ENCODE measurements at places on chromosomes 7 and 10.
A peak's percentile ranks its signal among the peaks of the same experiment; 100 is the strongest.

- DNase-seq = no peak
Observed at GRCh38 chr10:102795453-102796406, 41.5 kb downstream of the CYP17A1 start.

- DNase-seq = peak; percentile 89
Observed at GRCh38 chr10:13586676-13587355, at the start of gene PRPF18. Gene PRPF18, plus strand, starts transcription at chr10:13586965. Its CDS starts 122 bp downstream, at chr10:13587087.

GRCh38 chr7:37405128-37405527 lies 43.5 kb downstream of the ELMO1 start:
- no peak for DNase-seq

DNA sequence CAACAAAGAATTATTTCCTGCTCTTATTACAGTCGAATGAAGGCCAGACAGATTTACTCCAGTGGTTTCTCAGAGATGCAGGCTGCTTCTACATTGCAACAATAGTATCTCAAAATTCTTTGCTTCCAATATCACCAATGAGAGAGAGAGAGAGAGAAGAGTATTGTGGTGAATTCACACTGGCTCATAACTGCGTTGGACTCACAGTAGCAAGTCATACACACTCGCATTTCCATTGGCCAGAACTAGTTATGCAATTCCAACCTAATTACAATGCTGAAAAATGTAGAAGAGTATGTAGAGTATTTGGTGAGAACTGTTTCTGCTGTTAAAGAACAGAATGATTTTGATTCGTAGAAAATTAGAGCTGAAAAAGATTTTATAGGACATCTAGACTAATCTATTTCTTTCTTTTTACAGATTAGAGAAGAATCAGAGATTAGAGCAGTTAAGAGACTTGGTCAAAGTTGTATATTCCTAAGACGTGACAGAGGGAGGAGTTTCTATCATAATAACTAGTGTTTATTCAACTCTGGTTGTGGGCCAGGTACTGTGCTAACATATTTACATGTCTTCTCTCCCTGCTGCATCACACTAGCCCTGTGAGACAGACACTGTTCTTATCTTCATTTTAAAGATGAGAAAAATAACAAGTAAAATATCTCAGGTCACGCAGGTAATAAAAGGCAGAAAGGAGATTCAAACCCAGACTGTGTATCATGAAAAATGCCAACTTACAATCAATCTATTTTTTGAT lies 34.6 kb upstream of the PDK4 start:
- DNase-seq = no peak

DNA sequence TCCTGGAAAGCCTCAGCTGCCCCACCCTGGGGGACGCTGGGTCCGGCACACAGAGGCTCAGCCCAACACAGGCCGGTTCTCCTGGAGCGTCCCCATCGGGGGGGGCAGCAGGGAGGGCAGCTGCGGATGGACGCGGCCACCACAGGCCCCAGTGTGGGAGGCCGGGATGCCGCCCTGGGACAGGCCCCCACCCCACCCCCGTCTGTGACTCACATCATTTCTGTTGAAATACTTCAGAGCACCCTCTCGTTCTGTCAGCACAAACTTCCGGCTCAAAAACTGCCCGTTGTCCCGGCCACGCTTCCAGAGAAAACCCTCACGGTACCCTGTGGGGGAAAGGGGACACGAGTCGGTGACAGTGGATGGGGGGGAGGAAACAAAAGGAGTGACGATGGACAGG lies 28.5 kb downstream of the GET4 start:
- DNase-seq = no peak

DNA sequence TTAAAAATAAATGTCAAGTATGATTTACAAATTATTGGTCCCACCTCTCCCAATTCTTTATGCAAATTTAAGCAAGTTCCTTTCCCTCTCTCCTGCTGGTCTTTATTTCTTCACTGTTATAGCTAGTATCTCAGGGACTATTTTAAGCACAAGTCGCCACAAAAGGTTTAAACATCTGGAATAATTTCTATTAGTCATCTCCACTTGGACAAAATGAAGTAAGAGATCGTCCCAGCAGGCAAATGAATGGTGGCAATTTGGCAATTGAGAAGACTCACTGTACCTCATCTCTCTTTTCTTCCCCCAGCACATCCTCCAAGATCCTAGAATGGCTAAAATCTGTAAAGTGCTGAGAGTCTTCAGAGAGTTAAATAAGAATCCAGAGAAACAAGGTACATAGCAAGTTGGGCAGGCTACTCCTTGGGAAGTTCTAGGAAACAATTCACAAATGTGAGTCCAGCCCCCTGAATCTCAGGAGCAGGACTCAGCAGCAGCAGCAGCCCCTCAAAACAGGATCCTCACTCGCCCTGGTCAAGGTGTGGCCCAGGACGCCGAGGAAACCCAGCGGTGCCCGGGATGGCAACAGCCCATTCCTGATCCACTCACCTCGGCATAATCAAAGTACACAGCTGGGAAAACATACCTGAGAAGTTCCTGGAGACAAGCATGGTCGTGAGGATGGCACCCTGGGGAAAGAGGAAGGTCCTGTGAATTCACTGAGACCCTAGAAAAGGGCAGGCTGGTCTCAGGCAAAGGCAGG lies 30.3 kb upstream of the NDST2 start:
- no peak for DNase-seq

- no peak for DNase-seq
Observed at GRCh38 chr7:16062269-16062668, 359.1 kb downstream of the CRPPA start.

DNA sequence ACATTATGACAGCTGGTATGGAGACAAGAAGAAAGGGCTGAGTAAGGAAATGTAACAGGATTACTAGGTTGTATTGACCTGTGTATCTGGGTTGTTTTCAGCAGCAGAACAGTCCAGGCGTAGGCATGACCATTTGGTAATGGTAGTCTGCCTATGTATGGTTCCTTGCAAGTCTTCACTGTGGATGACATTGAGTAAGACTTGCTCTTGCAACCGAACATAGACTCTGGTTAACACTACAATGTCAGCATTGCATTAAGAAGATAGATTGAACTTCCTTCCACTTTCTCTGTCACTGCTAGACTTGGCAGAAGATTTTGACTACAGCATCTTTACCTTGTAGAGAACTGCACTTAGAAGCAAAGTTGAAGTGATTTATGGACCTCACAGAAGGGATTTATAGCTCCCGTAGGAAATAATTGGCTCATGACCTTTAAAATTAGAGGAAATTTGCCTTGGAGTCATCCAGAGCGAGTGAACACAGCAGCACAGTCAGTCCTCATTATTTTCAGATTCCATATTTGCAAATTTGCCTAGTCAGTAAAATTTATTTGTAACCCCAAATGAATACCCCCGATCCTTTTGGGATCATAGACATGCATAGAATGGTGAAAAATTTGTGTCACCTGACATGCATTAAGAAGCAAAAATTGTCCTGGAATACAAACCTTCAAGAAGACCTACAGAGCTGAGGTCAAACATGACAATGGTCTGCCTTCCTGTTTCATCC lies 79.6 kb upstream of the STRIP2 start:
- DNase-seq = no peak

DNA sequence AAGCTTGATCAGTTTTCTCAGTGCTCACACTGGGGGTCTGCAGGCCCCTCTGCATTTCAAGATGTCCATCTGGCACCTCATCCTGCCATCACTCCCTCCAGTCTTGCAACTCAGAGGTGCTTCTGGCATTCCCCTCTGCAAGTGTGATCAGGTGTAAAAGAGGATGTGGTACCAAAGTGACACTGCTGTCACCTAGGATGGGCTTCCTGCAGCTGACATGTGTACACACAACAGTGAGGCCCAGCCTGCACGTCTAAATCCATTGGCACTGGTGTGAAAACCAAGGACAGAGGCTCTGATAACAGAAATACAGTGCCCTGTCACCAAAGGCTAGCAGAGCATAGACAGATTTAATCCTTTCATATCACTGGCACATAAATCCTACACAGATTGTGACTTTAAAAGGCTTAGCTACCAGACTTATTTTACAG lies 162.5 kb upstream of the CELF2 start:
- no peak for DNase-seq

DNA sequence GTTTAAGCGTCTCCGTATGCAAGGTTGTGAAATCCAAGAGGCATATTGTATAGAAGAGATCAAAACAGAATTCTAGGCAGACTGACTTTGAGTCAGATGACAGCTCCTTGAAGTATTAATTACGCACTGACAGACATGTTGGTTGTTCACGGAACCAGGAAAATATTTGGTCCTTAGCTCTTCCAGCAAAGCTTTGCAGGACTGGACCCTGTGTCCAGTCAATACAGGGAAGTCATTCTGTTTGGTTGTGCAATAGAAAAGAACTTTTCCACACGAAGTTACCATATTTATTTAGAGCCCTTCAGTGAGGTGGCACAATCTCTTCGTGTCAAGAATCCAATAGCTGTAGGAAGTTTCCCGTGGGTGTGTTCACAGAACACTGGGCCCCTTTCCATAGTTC lies 205.3 kb downstream of the ARHGAP21 start:
- DNase-seq = no peak

DNA sequence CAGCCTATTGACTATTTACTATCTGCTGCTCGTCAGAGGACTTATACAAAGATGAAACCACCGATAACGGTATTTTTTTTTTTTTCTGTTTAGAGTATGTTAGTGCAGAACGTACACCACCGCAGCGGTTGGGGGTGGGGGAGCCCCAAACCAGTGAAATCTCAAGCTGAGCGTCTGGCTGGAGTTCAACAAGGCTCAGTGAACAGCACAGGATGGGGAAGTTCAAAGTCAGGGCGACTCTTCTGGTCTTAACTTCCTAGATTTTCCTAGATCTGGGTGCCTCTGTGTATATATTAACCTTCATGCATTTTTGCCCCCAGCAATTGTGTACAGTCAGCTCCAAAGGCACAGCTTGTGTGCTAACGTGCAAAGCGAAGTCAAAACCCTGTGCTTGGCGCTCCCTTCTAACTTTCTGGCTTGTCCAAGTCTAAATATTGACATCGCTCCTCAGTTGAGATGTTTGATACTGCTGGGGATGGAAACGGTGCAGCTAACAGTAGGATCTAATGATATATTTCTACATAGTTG lies 1.1 kb downstream of the RHOBTB1 start:
- no peak for DNase-seq

GRCh38 chr7:22319424-22320403 lies 37.2 kb downstream of the RAPGEF5 start:
- DNase-seq = no peak

DNA sequence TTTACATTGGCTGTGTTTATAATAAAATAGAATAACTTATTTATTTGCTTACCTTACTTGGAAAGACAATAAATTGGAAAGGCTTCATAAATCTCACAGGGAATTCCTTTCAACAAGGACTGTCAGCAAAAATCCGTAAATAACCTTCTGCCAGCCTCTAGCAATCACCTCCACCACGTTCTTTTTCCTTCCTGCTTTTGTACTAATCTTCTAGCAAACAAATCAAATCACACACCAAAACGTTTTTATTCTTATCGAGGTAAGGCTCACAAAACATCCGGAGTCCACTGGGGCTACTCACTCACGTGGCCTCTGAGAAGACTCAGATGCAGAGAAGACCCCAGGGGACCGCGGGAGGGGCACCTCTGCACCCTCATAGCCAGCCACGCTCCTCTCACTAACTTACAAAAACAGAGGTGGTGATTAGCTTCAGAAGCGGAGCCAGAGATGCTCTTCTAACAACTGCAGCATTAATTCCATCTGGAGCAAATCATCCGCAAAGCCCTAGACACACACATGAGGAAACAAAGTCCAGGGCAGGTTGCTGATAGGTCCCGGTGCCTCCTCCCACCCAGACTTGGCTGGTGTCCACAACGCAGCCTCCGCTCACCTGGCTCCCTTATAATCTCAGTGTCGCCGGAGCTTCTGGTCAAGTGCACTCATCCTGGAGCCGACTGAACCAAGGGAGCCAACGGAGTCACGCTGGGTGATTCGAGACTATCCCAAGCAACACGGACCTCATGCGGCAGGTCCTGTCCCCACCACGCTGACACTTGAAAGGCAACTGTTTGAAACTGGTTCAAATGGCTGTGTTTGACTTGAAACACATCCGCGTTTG lies 22.5 kb downstream of the CTBP2 start:
- DNase-seq = no peak

DNA sequence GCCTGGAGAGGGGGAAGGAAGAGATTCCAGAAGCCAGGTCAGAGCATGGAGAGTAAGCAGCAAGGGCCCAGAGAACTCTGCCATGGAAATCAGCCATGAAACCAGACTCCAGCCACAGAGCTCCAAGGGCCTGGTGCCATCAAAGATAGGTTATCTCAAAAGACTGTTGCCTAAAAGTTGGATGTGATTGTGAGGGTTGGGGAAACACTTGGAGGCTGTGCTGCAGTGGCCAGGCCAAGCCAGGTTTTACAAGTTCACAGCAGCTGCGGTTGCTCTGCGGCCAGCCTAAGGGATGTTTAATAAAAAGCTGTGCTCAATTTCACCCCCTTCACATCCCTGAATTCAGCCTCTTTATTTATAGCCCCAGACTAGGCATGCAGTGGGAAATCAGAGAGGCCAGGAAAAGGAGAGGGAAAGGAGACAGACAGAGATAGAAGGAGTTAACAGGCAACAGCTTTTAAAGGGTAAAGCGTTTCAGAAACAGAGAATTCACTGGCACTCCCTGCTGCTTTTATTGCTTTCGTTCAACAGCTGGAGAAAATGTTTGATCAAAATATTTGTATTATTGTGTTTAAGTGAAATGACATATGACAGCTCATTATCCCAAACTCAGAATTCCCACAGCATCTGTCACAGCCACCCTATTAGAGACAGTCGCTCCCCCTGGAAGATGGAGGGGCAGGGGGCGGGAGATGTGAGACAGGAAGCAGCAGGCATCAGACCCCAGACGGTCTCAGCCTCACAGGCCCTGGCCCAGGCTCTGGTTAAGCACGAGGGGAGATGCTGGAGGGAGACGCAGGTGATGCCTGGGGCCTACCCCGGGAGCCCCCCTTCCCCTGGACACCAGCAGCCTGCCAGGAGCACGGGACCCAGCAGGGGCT lies 140.1 kb downstream of the GLI3 start:
- DNase-seq = no peak

- DNase-seq = no peak
Observed at GRCh38 chr10:70920519-70920918, 32.2 kb upstream of the PCBD1 start.

Data from activated CD4-positive, alpha-beta T cell treated with anti-CD3 and anti-CD28 coated beads for 4 hours (primary cell).